Neural progenitor cell (in vitro differentiated cells): ENCODE measurements at places on chromosomes 11 and 22.
A peak's percentile ranks its signal among the peaks of the same experiment; 100 is the strongest.

DNA sequence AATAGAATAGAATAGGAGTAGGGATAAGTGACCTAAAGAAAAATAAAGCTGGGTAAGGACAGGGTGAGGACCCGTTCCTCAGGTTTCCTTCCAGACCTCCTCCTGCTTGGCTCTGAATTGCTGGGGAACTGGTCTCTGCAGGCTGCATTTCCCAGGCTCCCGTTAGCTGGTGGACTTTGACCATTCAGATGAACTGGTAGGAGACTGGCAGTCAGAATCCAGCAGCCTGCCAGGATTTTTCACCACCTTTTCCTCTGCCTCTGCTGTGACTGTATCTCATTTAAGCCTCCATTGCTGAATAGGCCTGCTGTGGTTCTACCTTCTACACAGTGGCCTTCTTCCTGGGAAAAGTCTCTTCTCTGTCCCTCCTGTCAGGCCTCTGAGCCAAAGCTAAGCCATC is 24.6 kb upstream of the SMPD1 start:
- DNase-seq, result no peak

GRCh38 chr22:27255580-27255979 is 546.0 kb downstream of the MN1 start:
- DNase-seq, result no peak

DNA sequence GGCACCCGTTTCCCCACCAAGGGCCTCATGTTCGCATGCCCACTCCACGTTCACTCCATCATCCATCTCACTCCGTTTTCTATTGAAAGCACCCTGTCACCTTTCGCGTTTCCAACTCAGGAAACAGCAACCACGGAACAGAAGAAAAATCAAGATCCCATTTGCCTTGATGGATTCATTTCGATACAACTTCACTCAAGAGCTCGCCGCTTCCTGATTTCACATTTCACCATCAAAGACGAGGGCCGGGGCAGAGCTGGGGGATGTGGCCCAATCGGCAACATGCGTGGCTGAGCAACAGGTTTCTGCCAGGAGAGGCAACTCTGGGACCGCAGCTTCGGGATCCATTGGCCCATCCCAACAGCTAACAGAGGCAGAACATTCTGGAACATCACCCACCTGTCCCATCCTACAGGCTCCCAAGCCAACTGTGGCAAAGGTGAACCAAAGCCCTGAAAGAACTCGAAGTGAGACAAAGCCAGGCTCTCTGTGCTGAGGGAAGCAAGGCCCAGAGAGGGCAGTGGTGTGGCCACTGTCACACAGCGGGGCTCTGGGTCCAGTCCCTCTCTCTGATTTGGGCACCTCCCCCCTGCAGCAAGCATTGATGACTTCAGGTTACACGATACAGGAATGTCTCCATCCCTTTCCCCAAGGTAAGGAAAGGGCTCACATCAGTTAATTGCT is 36.2 kb upstream of the CD5 start:
- no peak for DNase-seq

GRCh38 chr11:93741882-93742226 is 382 bp downstream of the C11orf54 start:
- peak; percentile 41 for DNase-seq

- DNase-seq, result no peak
Measured at GRCh38 chr11:96472085-96472484, 82.3 kb downstream of the JRKL start.

GRCh38 chr22:35835998-35836691 is 118.5 kb downstream of the APOL5 start:
- DNase-seq, result peak; percentile 75
